Activated CD4-positive, alpha-beta T cell treated with anti-CD3 and anti-CD28 coated beads for 1 hour (primary cell): ENCODE measurements at places on chromosomes 11 and 22.

DNA sequence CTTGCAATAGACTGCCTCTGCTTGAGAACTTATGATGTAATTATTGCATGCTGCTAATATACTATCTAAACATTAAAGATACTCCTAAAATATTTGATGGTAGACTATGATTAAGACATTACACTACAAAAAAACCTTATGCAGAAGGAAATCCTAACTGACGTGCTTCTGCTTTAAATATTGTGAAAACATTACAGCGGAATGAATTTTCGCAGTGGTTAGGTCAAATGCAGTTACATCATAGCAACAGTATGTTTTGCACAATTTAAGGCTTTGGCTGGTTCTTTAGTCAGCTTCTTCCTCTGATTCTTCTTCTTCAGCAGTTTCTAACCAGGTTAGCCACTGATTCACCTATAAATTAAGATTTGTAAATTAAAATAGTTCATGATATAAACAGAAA is 11.2 kb downstream of the EIF4G2 start:
- DNase-seq = no peak

DNA sequence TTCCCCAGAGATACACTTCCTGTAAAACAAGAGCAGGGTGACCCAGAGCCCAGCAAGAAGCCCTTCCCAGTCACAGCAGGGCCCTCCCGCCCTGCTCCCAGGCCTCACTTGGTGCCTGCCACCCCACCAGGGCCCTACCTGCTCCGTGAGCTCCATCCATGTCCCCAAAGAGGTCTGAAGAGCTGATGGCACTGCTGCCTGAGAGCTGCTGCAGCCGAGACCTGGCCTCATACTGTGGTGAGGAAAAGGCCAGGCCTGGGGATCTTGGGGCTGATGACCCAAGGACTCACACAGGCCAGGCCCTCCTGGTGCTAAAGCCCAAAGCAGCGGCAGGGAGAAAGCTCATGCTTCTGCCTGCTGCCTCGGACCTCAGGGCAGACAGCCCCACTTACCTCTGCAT is 10.3 kb downstream of the ARFGAP2 start:
- no peak for DNase-seq

DNA sequence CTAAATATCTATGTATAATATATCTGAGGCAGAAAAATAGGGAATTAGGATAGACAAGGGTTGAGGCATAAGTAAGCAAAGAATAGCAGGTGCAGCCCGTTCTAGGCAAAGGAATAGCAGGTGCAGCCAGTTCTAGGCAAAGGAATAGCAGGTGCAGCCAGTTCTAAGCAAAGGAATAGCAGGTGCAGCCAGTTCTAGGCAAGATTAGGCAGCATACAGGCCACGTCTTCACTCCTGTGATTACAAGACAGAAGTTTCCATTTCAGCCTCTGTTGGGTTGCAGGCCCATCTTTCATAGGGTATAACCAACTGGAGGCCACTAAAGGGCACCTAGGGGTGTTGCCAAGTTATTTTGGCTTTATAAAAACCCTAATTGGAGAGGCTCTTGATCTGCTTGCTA is 28.8 kb upstream of the CHORDC1 start:
- DNase-seq = no peak

- DNase-seq = no peak
These were observed 30.7 kb upstream of the CLDN5 start for GRCh38 chr22:19554834-19555404.

- DNase-seq = no peak
These were observed 10.6 kb downstream of the FREY1 start for GRCh38 chr11:45896422-45896984.

DNA sequence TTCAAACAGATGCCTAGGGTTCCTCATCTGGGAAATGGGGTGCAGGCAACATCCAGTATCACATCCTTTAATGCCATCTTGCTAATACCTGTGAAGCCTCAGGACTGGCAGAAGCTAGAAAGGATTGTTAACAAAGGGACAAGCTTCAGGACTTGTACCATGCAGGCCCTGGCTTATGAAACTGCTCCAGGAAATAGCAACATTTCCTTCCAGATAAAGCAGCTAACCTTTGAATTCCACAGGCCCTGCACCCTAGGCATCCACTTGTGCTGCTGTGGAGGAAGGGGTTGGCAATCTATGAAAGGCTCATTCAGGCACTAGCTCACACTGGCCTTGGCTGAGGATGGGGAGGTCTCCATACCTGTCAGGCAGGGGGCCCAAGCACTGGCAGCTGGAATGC is 87.2 kb downstream of the BTBD10 start:
- no peak for DNase-seq

DNA sequence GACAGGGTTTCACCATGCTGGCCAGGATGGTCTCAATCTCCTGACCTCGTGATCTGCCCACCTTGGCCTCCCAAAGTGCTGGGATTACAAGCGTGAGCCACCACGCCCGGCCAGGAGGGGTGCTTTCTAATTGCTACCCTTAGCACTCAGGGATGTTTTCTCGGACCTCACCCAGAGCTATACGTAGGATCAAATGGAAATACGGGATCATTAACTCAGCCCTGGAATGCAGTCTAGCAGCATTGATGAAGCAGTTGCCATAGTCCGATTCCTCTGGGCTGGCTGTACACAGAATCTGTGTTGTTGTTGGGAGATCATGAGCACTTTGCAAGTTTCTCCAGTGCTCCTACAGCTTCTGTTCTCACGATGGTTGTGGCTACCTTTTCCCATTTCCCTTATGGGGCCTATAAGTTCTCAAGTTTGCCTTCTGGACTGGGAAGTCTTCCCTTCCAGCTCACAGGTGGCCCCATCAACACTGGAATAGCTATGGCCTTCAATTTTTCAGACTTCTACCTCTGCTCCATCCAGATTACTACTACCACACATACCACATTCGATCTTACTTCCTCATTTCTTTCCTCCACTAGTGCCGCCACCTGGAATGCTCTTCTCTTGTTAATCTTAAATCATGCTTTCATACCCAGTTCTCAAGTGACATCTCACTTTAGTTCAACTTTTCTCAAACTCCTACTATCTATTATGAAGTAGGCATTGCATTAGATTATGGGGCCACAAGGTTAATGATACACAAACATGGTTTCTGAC is 16.1 kb upstream of the PCF11 start:
- no peak for DNase-seq

- DNase-seq = no peak
These were observed 35.5 kb upstream of the CCDC188 start for GRCh38 chr22:20186183-20186870.

DNA sequence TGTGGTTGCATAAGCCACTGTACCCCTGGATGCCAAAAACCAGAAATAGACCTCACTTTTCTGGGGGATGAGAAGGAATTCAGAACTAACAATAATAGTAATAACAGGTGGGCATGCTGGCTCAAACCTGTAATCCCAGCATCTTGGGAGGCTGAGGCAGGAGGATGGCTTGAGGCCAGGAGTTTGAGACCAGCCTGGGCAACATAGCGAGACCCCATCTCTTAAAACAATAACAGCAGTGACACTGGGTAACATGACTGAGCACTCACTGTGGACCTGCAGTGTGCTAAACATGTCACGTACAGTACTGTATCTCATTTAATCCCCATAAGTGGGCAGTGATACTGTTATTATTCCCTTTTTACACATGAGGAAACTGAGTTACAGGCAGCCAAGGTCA is 10.0 kb downstream of the FLRT1 start:
- no peak for DNase-seq

GRCh38 chr11:64608636-64609035 is 17.6 kb downstream of the SLC22A12 start:
- no peak for DNase-seq

- no peak for DNase-seq
These were observed 98.2 kb downstream of the INSC start for GRCh38 chr11:15212876-15213275.

- DNase-seq = no peak
These were observed 23.3 kb upstream of the TMPRSS5 start for GRCh38 chr11:113729456-113729855.

- no peak for DNase-seq
These were observed 108.9 kb downstream of the MORC2 start for GRCh38 chr22:30859714-30860095.

DNA sequence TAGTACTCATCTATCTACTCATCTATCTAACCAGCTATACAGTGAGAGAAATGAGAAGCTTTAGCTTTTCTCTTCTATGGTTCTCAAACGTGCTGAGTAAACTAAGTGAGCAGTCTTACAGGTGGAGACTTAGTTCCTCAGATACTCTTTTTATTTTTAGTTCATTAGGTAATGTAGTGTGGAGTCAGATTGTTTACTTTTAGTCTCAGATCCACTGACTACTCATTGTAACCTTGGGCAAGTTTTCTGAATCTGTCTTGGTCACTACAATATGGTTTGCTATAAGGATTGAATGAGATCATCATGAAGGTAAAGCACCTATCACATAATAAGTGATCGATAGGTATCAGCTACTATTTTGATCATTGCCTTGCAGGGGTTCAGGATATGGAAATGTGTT is 160.1 kb downstream of the RAB38 start:
- DNase-seq = no peak

- no peak for DNase-seq
These were observed 533 bp downstream of the SERGEF start for GRCh38 chr11:18012122-18012905.

DNA sequence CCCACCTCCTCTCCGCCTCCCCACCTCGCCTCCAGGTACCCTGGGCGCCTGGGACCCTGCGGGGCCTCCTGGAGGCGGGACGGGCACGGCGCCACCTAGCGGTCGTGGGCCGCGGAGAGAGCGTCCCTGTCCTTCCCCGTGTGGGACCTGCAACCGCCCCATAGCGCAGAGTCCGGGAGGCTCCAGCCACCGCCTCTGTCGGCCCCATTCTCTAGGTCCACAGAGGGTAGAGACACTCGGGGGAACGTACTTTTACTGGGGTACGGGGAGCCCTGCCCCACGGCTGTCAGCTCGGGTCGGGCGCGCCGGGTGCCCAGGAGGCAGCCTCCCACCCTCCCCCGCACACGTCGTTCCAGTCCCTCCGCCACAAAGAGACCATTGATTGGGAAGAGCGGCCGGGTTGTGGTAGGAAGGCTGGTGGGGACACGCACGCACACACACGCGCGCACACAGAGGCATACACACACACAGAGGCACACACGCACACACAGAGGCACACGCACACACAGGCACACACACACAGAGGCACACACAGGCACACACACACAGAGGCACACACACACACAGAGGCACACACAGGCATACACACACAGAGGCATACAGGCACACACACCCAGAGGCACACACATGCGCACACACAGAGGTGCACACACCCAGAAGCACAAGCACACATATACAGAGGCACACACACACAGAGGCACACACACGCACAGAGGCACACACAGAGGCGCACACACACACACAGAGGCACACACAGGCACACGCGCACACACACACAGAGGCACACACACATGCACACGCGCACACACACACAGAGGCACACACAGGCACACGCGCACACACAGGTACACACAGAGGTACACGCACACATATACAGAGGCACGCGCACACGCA is 12.6 kb upstream of the NECTIN1 start:
- DNase-seq = peak; percentile 46

DNA sequence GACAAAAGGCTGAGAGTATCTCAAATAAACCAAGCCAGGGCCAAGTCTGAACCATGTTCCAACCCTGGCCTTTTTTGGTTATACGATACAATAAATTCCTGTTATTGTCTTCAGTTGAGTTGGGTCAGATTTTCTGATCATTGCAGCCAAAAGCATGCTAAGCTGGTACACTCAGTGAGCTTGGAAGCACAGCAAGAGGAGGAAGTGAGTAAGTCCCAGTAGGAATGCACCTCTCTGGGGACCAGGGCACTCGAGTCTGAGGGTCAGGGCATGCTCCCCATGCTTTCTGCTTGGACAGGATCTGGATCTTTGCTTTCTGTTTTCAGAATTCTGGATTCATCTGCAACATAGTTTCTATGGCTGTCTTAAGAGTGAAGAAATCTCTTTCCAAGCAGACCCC is 73.1 kb downstream of the TMPRSS5 start:
- DNase-seq = no peak

GRCh38 chr11:15818132-15818842 is 538.1 kb downstream of the SOX6 start:
- DNase-seq = no peak

DNA sequence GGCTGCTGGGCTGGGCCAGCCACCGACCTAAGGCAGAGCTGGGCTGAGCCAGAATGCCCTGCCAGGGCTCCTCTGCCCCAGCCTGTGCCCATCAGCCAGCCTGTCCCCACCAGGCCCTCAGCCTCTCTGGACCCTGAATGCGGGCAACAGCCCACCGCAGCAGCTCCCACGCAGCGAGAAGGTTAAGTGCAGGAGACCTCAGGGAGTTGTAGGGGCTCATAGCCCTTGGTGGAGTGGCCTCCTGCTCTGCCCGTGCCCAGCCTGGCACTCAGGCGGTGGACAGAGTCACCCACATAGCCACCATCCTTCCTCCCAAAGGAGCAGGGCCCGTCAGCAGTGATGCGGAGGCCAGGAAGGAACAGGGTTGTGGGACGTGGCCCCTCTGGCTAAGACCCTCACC is 19.1 kb downstream of the WNT7B start:
- DNase-seq = no peak

- DNase-seq = no peak
These were observed 7.0 kb downstream of the THY1 start for GRCh38 chr11:119415966-119416365.

DNA sequence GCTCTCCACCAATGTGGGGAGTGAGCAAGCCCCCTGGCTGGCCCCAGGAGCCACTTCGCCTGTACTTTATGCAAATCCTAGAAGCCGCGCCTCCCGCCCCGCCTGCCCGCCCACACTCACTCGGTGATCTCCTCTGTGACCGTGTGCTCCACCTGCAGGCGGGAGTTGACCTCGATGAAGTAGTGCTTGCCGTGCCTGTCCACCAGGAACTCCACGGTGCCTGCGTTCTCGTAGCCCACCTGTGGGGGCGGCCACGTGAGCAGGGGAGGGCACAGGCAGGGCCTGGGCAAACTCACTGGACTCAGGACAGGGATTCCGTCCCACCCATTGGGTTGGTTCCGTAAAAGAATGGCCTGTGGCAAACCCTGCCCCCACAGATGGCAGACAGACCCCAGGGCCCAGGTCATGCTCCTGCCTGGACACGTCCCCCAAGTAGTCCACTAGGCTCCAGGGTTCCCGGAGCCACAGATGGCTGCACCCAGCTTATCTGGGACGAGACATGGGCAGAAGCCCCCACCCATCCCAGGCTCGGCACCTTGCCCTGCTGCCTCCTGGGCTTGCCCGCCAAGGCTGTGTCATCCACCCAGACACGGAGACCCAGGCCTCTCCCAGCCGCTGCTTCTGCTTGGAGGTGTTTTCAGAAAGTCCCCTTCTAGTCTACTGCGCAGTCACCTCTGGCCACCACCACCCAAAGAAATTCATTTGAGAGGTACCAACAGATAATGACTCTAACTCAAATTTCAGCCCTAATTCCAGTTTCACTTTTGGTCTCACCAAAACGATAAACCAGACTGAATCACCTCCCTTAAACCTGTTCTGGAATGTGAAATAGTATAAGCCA is 12.1 kb downstream of the LRFN4 start:
- DNase-seq = peak; percentile 65
